ENCODE measurements at places on chromosomes 1 and 21. TPM values are rescaled to one million over a fixed set of nuclear protein-coding genes. Genes with fewer than 3 reads are reported as not detected.

The AMY1B gene
- polyA plus RNA-seq = not detected

- DNase-seq = no peak
Measured at GRCh38 chr1:235266325-235266724, 61.7 kb downstream of the ARID4B start.

- DNase-seq = no peak
Measured at GRCh38 chr1:164785841-164786534, 227.0 kb downstream of the PBX1 start.

The CD5L gene
- polyA plus RNA-seq = not detected

The CYP4X1 gene
- polyA plus RNA-seq = not detected

DNA sequence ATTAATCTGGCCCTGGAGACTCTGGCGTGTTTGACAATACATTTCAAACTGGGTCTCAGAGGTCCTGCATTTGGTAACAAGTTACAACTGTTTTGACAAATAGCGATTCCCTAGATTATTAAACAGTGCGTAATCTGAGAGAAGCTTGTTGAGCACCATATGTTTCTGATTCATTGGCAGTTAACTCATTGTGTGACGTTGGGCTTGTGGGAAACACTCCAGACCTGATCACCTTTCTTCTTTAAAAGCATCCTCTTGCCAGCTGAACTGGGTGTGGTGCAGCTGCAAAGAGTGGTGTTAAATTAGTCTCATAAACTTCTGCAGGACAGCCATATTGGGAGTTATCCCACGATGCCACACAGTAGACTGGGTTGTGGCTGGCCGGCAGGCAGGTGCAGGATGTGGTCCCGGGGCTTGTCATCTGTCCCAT is 82.7 kb downstream of the CDC7 start:
- DNase-seq = peak; percentile 92

GRCh38 chr21:18191139-18191538 is 53.5 kb upstream of the CHODL start:
- no peak for DNase-seq

DNA sequence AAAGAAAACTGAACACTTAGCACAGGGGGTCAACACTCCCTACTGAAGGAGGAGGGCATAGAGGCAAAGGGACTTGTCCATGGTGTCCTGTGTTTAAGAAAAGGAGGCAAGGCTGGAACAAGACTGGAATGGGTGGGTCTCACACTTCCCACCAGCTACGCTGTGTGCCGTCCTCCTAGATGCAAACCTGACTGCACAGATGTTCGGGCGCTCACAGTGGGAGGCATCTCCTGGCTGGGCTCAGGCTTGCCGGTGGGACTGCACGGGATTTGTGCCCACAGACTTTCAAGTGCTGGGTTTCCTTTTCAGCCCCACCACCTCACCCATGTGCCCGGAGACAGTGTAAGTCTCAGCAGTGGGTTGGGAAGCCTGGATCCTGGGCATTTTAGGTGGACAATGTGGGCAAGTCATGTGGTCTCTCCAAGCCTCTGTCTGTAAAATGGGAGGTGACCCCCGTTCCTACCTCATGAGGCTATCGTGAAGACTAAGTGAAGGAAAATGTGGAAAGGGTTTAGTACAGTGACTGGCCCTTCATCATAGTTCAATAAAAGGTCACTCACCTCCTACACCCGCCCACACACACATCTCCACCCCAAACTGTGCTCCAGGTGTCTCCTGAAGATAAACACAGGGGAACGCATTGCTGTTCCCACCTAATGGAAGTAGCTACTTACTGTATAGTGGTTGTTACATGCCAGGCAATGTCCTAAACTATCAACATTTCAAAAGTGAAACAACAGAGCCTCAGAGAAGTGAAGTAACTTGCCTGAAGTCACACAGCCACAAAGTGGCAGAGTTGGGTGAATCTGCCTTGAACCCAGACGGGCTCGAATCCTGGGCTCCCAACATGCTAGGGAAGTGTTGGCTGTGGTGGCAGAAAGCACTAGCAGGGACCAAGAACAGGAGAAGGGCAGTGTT is 36.0 kb downstream of the ATP1A1 start:
- no peak for DNase-seq

The SLC44A5 gene
- polyA plus RNA-seq = 0.09 TPM

The CLCNKA gene
- polyA plus RNA-seq = not detected

DNA sequence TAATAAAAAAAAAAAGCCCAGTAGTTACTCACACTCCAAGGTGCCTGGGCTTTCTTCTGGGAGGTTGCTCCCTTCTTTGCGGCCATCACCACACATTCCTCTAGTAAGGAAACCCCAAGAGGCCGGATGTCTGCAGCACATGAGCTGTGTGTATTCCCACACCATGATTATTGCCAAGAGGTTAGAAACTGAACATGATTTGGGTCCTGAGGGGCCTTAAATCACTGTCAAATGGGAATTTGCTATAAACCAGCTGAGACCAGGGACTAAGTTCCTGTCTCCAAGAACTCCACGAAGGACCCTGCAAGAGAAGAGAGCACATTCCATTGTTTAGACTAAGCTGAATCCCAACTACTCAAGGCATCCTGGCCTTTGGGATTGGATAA is 85.3 kb upstream of the SSX2IP start:
- DNase-seq = no peak

DNA sequence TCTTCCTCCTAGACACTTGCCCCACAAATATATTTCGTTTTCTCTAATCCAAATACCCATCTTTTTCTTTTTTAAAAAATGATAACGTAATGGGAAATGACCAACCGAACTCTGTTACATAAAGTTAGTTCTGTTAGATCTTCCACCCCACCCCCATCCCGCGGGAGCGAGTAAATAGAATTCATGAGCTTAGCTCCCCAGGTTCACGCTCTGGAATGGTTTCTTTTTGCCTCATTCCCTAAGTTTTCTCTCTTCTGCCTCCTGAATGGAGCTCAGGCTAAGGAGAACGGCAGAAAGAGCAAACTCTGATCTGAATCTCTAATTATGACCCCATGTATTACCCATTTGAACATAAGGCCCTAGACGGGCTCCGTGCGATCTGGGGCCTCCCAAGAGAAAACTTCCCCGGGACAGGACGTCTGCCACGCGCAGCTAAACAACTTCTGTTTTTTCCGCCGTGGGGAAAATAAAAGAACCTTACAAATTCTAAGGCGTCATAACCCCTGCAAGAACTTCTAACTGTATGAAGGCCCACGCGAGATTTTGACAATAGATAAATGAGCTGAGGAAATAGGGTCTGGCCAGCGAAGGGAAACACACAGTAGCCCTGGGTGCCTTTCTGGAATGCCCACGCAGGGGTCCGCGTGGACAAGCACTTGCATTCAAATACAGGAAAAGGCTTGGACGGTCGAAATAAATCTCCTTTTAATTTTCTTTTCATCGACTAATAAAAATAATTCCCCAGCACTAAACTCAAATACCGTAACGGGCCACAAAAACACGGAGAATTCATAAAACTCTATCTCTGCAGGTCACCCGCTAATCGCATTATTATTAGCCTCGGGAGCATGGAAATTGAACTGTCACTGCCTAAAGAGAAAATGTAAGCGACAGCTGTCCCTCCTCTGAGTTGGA is 2.2 kb downstream of the TBX15 start:
- DNase-seq = no peak

DNA sequence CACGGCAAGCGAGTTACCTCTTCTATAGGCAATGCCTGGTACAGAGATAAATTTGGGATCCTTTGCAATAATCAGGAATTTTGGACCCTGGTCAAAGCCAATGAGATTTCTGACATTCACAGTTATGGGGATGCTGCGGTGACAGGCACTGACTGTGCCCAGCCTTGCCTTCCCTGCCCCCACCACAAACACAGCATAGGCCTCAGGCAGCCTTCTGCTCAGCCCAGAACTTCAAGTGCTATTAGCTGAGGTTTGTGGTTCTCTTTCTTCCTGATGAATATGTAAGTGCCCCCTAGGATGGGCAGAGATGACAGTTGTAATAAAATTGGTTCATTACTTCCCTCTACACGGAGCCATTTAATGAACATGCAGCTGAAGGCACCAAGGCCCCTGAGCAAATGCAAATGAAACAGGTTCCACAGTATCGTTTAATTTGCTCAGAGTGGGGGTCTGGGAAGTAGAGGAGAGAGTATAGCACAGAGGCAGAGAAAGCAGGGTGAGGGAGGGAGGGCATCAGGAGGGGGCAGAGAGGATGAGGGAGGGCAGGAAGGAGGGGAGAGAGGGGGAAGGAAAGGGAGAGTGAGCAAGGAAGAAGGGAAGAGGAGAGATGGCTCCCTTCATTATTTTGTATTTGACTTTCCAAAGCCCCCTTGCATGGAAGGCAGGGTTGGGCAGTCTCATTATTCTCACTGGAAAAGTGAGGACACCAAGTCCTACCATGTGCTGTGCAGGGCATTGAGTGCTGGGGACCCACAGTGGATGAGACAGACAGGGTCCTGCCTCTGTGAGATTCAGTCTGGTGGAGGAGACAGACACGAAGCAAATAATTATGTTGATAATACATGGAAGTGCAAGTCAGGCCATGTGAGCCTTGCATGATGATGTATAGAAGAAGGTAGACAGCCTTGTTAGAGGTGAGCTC is 513.0 kb downstream of the PTPRU start:
- no peak for DNase-seq

- no peak for DNase-seq
Measured at GRCh38 chr21:45615145-45615711, 28.3 kb upstream of the PCBP3 start.

GRCh38 chr21:37380349-37381323 is 14.1 kb downstream of the DYRK1A start:
- DNase-seq = no peak

DNA sequence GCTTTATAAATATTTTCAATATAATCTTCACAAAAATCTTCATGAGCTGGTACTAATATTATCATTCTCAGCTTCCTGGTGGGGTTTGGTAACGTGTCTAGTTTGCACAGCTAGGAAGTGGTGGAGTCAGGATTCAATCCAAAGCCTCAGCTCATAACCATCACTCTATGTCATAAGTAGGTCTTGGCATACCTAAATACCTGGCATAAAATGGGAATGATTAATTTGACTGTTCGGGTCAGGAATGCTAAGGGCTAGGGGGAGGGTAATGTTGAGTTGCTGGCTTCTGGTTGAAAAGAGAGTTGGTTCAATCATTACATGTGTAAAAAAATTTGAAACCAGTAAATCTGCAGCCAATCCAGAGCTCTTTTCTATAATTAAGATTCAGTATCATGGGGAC is 5.6 kb upstream of the SAMSN1 start:
- DNase-seq = no peak

- DNase-seq = no peak
Measured at GRCh38 chr1:191608367-191608766, 549.9 kb upstream of the RGS18 start.

GRCh38 chr1:220748936-220749335 is 814 bp downstream of the MTARC2 start:
- no peak for DNase-seq

GRCh38 chr1:151069103-151069486 is 1.5 kb upstream of the GABPB2 start:
- DNase-seq = no peak

DNA sequence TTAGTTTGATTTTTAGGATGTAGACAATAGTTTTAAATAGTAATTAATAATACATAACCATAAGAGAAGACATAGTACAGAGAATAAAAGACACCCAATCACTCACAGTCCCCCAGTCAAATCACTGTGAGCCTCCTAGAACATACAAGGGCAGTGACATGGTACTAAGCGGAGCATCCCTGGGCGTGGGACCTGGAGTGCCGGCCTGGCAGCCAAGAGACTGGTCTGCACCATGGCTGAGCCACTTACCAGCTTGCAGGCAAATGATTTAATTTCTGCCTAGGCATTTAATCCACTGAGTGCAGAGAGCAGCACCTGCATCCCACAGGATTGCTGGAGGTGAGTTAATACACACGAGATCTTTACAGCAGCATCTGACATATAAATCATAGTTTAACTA is 20.4 kb downstream of the SDHB start:
- DNase-seq = no peak

DNA sequence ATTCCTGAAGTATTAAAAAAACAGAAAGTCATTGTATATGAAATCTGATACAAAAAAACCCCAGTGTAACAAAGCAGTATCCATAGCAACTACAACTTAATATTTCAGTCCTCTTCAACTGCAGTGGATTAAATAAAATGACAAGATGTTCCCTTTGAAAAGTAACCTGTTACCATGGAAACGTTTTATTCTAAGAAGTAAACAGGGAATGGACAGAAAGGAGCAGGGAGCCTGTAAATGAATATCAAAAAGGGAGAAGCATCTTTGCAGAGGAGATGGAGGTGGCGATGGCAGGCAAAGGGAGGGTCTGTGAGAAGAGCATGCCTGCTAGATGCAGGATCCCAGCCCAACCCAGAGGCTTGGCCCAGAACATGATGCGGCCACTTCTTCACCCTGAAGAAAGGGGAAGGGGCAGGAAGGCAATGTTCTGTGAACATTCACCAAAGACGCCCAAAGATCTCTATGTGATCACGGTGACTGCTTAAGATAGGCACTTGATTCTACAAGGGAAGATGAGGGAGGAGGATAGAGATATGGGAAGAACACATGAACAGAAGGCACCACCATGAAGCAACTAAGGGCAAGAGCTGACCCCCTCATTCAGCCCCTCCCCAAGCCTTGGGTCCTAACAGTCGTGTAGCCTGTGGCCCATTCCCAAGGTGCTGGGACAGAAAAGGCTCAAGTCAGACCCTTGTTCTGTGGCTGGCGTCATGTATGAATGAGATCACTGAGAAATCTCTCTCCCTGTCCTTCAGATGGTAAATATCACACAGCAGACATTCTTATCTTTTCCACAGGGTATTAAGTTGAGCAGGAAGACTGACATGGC is 200.0 kb downstream of the SLC45A1 start:
- DNase-seq = no peak

The ZNF672 gene
- polyA plus RNA-seq = 10.9 TPM

Data from AG04450 (cell line).